ENCODE measurements at places on chromosomes 1 and 21. TPM values are rescaled to one million over a fixed set of nuclear protein-coding genes. Genes with fewer than 3 reads are reported as not detected.
A peak's percentile ranks its signal among the peaks of the same experiment; 100 is the strongest.

Gene C1orf115
- 6.8 TPM for total RNA-seq

Gene MYOM3
- 1.6 TPM for total RNA-seq

DNA sequence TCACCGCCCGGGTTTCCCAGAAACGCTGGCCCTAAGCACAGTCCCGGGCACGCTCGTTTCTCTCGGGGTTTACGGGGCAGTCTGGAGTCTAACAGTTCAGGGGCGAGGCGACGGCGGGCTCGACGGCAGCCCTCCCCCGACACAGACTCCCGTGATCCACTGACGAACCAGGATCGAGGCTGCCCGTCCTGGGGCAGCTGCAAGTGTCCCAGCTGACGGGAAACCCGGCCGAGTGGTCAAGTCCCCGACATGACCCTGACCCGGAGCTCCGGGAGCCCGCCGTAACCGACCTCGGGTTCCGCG is 494 bp downstream of the UBE2J2 start:
- H3K27ac ChIP-seq, result peak overlapping the region; percentile 27
- no peaks in the 10 kb centered on the region for H3K36me3 ChIP-seq
- peak overlapping the region; percentile 97 for H3K4me3 ChIP-seq

GRCh38 chr1:231720652-231721325 is 94.2 kb downstream of the DISC1 start:
- H3K36me3 ChIP-seq, result no peaks in the 10 kb centered on the region
- no peaks in the 10 kb centered on the region for H3K27me3 ChIP-seq
- no peak for DNase-seq

DNA sequence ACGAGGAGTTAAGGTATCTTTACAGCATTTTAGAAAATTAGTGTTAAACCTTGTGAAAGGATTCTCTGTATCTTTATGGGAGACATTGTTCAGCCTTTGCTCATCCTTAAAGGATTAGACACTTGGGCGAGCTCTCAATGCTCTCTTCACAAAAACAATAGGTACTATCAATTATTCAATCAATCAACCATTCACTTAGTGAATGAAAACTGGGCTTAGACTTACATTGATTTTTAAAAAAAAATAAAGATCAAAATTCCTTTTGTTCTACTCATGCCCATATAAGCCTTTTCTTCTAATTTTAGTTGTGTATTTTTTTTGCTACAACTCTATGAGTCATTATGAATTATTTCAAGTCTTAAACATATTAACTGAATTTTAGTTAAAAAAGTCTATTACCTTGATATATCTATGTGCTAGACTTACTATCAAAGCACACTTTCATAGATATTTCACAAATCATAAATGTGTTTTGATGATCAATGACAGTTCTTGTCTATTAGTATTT is 181.2 kb downstream of the DPYD start:
- H3K27me3 ChIP-seq, result no peaks in the 10 kb centered on the region
- no peak overlapping the region for H3K4me3 ChIP-seq
- no peak overlapping the region for H3K27ac ChIP-seq
- H3K4me1 ChIP-seq, result peaks cover 7% of the 10 kb centered on the region
- no peak for DNase-seq
- no peaks in the 10 kb centered on the region for H3K36me3 ChIP-seq

DNA sequence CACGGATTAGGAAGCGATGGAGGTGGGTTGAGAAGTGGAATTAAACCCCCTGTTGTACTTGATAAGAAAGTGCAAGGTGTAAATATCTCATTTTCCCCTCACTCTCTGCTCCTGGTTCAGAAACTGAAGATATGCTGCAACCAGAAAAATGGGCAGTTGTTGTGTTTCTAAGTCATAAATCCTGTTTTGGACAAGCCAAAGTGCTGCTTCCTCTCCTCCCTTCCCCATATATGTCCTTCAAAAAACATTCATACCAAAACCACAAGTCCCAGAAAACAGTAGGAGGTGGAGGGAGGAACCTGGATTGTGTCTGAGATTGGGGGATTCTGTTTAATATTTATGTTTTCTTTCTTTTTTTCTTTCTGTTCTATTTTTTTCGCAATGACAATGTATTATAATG is 13.6 kb upstream of the ZNF362 start:
- H3K27ac ChIP-seq, result no peak overlapping the region
- no peaks in the 10 kb centered on the region for H3K36me3 ChIP-seq
- no peaks in the 10 kb centered on the region for H3K27me3 ChIP-seq
- DNase-seq, result no peak
